Tibial nerve (tissue), 4 donors: ENCODE measurements at places on chromosomes 3 and 15.

GRCh38 chr15:68080783-68081182 lies 26.7 kb downstream of the PIAS1 start:
- no peaks in the 10 kb centered on the region for H3K36me3 ChIP-seq
- no peaks in the 10 kb centered on the region for H3K4me1 ChIP-seq
- H3K27ac ChIP-seq: no peak overlapping the region
- no peak for DNase-seq

GRCh38 chr3:152266221-152266995 lies 2.3 kb upstream of the MBNL1 start:
- H3K4me1 ChIP-seq: peaks cover 4% of the 10 kb centered on the region
- H3K27ac ChIP-seq: peak overlapping the region; percentile 99
- H3K4me3 ChIP-seq: peak overlapping the region; percentile 1
- no peaks in the 10 kb centered on the region for H3K36me3 ChIP-seq
- peak; percentile 61 for DNase-seq

DNA sequence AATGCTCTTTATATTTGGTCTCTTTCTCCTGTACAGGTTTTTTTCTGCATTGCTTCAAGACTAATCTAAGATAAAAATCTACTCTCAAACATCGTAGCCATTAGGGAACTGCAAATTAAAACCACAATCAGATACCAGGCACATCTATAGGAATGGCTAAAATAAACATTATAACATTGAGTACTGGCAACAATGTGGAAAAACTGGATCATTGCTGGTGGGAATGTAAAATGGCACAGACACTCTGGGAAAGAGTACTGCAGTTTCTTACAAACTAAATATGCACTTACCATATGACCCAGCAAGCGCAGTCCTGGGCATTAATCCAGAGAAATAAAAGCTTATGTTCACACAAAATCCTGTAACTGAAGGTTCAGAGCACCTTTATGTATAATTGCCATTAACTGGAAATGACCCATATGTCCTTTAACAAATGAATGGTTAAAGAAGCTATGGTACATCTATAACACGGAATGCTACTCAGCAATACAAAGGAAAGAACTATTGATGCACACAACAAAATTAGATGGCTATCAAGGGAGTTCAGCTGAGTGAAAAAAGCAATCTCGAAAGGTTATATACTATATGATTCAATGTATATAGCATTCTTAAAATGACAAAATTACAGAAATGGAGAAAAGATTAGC lies 6.3 kb downstream of the ABCC5 start:
- no peaks in the 10 kb centered on the region for H3K4me1 ChIP-seq
- H3K4me3 ChIP-seq: no peak overlapping the region
- H3K27me3 ChIP-seq: no peaks in the 10 kb centered on the region
- DNase-seq: no peak
- no peak overlapping the region for H3K27ac ChIP-seq

- no peaks in the 10 kb centered on the region for H3K36me3 ChIP-seq
- peak; percentile 21 for DNase-seq
- H3K27me3 ChIP-seq: no peaks in the 10 kb centered on the region
- H3K27ac ChIP-seq: peak overlapping the region; percentile 56
- peaks cover 27% of the 10 kb centered on the region for H3K4me1 ChIP-seq
Observed at GRCh38 chr3:4492208-4493013, 737 bp upstream of the ITPR1 start.

GRCh38 chr15:98888820-98889479 lies 118.6 kb downstream of the PGPEP1L start:
- no peak overlapping the region for H3K4me3 ChIP-seq
- no peaks in the 10 kb centered on the region for H3K27me3 ChIP-seq
- no peaks in the 10 kb centered on the region for H3K36me3 ChIP-seq
